Type B pancreatic cell (in vitro differentiated cells): ENCODE measurements at places on chromosomes 4 and X. TPM values are rescaled to one million over a fixed set of nuclear protein-coding genes. Genes with fewer than 3 reads are reported as not detected.

PLP1 gene
- total RNA-seq = 0.64 and 55.3 TPM in 2 replicates

- DNase-seq = no peak
Measured at GRCh38 chr4:55269995-55270394, 76.0 kb upstream of the SRD5A3 start.

CYSLTR1 gene
- 0.10 TPM in 1 of 2 replicates, not detected in the other for total RNA-seq

PAGE2B gene
- not detected in 2 replicates for total RNA-seq

DNA sequence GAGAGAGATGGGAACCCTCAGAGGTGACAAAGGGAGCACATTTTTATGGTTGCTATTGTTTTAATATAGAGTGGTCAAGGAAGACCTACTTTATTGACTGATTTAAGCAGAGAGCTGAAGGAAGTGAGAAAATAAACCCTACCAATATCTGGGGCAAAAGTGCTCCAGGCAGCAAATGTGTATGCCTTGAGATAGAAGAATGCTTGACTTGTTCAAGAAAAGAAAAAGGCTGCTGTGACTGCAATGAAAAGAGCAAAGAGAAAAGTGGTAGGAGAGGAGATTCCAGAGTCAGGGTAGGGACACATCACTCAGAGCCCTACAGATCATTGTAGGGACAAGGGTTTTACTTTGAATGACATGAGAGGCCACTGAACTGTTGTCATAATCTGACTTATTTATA, 26.0 kb downstream of the STAP1 start:
- DNase-seq = no peak

GRCh38 chr4:176579226-176579625, 213.5 kb downstream of the VEGFC start:
- DNase-seq = no peak

DNA sequence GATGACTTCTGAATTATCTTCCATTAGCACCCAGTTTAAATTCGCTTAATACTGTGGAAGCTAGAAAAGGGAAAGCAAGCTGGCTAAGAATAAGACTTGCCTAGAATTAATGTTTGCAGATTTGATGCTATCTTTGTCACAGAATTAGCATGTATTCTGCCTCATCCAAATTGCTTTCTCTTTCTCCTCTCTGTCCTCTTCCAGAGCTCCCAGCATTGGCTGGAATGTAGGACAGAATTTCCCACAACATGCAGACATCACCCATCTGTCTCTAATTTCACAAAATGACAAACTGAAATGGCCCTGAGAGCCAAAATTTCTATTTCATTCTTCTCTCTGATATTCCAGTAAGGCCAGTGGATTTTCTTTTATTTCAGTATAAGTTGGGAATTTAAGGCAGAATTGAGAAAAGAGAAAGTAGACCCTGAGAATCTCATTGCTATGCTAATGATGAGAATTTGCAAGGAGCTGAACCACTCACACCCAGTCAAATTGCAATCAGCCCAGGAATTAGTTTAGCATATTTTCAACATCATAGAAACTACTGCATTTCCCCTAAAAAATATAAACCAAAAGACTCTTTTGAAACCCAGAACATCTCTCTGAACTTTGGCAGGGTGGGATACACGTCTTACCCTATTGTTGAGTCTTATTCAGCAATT, 188.8 kb downstream of the RCHY1 start:
- no peak for DNase-seq

GRCh38 chrX:119870626-119871131, 854 bp downstream of the RNF113A start:
- DNase-seq = no peak

DNA sequence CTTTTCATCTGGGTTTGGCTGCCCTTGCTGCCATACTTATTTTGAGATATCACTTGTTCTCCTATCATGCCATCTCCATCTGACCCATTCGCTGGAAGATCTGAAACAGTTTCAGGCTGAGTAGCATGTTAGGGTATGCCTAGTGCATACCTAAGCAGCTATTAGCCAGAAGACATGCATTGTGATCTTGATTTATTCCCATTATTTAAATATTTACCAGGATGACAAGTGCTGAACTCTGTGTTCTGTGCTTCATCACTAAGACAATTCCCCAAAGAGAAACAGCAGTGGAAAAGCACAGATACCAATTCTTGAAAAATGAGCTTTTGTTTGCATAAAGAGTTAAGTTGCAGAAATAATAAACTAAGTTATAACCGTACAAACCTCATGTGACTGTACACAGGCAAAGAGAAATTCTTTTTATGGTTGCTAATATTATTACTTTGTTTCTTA, 271.0 kb upstream of the ARSJ start:
- no peak for DNase-seq

DNA sequence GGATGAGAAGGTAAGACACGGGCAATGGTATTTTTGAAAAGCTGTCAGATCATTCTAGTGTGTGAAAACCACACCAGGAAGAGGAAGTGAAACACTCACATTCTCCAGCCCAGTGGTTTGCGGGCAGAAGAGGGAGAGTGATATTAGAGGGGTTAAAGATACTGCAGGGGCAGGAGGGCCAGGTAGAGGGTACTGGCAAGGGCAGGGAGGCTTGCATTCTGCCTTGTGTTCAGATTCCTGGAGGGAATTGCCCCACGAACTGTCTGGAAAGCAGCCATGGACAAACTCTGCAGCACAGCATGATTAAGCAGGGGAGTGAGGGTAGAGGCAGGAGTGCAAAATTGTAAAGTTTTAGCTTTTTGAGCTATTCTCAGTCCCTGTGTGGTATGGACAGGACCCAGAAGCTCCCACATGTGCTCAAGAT, 30.9 kb downstream of the NIPAL1 start:
- DNase-seq = no peak

DNA sequence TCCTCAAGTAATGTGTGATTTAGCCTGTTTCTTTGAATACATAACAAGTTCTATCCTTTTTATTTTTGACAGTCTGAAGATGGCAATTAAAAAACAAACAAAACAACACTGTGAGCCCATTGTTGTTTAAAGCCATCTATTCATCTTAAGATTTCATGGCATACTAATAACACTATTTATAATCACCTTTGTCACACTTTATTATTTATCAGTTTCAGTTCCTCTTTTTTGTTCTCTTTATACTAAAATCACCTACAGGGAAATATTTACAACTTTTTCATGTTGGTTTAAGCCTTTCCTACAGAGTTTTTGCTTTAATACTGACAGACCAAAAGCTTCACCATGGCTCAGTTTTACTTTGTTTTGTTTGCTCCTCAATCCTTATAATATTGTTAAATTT, 247.4 kb upstream of the CTSO start:
- no peak for DNase-seq

CXCL11 gene
- not detected in 2 replicates for total RNA-seq

- no peak for DNase-seq
Measured at GRCh38 chrX:138872537-138872936, 161.0 kb upstream of the FGF13 start.

DNA sequence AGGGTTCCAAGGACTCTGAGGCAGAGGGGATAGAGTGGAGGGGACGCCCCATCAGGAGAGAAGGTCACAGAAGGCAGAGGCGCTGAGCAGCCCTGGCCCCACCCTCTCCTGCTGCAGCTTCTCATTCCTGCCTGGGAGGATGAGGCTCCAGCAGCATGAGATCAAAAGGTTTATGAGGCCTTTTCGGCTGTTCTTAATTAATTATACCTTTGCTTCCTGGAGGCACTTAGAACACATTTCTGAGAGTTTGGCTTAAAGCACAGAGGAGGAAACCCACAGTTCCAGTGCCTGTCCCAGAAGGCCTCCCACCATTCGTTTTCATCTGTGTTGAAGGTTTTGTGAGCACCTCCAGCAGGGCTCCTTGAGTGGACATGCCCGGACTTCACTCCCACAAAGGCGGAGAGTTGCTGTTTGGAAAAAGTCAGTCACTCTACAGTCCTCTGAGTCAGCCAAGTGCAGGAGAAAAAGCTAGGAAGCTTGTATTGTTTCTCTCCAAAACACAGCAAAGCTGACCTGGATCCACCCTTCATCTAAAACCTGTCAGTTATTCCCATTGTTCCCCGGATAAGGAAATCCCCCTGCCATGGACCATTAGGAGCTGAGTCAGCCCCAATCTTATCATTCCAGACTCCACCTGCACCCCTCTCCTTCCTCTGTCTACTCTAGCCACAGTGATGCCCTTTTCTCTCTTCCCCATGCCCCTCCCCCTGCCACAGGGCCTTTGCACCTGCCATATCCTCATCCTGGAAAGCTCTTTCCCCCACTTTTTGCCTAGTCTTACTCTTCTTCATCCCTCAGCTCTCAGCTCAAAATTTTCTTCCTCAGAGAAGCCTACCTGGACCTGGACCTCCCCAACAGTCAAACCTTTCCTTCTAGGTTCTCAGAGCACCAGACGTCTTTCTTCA, 276.8 kb downstream of the FBXW7 start:
- DNase-seq = no peak

DNA sequence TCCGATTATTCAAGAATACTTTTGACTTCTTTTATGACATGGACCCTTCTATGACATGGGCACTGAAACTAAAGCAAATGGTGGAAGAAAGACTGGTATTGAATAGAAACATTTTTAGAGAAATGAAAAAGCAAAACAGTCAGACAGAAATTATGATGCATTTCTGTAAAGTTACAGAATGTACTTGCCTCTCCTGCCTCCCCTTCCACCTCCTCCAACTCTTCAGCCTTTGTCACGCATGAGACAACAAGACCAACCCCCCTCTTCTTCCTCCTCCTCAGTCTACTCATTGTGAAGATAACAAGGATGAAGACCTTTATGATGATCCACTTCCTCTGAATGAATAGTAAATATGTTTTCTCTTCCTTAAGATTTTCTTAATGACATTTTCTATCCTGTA, 46.3 kb upstream of the HUWE1 start:
- no peak for DNase-seq

TACR3 gene
- total RNA-seq = 0.55 and 0.72 TPM in 2 replicates

HPGDS gene
- not detected in 2 replicates for total RNA-seq

DNA sequence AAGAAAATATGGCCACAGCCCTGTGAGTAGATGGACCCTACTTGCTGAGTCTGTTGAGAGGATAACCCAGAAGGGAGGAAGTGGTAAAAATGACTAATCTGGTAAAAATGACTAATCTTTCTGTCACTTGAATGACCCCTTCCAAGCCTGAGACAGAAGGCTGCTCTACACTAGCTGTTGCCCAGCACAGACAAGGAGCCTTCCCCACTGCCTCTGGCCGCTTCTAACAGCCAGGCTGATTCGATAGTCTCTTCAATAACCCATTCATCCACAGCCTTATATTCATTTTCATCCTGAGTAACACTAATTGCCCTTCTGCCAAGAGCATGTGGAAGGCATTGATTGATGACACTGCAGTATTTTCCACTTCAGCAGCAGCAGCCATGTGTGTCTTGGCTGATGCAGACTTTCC, 18.4 kb downstream of the MAGEB17 start:
- DNase-seq = no peak

DNA sequence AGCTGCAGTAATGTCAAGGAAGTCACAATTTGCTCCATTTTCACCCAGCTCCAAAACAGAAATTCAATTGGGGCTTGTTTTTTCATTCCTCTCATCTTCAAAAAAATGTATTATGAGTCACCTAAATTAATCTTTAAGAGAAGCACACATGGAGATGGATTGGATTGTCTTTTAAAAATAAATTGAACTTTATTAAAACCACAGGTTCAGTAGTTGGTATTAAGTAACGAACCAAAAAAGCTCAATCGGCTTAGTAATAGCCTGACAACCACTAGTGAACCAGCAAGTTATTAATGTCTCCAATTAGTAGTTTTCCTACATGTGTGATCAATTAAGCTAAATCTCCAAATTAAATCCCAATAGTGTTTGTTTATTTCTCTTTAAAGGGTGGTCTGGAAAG, 283.5 kb upstream of the GIMD1 start:
- DNase-seq = no peak

DNA sequence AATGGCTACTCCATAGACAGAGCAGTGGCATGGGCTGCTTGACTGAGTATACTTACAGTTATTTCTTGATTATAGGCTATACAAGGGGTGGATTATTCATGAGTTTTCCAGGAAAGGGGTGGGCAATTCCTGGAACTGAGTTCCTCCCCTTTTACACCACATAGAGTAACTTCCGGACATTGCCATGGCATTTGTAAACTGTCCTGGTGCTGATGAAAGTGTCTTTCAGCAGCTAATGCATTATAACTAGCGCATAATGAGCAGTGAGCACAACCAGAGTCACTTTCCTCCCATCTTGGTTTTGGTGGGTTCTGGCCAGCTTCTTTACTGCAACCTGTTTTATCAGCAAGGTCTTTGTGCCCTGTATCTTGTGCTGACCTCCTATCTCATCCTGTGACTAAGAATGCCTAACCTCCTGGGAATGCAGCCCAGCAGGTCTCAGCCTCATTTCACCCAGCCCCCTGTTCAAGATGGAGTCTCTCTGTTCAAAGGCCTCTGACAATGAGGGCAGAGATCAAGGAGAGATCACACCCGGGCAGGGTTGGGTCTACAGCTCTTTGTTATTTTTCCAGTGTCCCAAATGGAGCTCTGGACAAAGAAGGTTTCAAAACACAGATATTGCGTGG, 468.4 kb upstream of the PRKX start:
- no peak for DNase-seq

S100P gene
- total RNA-seq = 58.9 and 80.8 TPM in 2 replicates

GRCh38 chr4:101419336-101420135, 72.2 kb upstream of the PPP3CA start:
- DNase-seq = no peak

DNA sequence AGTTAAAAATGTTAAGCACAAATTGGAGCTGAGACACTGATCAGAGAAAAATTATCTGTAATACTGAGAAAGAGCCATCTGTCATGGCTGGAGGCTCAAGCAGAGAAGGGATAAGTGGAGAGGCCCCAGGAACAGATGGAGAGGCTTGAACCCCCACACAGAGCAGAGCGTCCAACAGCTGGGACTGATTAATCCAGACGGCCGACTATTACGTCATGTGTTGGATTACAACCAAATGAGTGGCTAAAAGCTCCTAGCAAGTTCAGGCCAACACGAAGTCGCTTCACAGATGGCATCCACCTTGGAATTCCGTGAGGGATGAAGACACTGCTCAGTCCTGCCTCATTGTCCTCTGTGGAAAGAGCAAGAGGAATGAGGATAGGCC, 57.7 kb upstream of the ATXN3L start:
- DNase-seq = no peak
